ENCODE measurements at places on chromosomes 11 and 22.

- no peak for DNase-seq
Observed at GRCh38 chr11:9527481-9528135, 45.9 kb upstream of the WEE1 start.

DNA sequence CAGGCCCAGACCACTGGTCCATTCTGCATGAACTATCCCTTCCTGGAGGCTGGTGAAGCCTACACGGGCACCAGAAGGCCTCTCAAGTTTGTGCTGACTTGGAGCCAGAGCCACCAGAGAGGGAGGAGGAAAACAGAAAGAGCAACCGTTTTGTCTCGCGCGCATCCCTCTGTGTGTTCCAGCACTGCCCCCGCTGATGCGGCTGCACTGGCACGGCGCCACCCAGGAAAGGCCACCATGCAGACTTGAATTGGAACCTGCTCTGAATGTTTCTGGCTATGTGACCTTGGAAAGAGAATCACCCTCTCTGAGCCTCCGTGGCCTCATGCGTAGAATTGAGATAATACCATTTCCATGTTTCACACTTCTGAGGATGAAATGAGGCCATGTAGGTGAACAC is 7.4 kb upstream of the ACRV1 start:
- DNase-seq, result no peak

DNA sequence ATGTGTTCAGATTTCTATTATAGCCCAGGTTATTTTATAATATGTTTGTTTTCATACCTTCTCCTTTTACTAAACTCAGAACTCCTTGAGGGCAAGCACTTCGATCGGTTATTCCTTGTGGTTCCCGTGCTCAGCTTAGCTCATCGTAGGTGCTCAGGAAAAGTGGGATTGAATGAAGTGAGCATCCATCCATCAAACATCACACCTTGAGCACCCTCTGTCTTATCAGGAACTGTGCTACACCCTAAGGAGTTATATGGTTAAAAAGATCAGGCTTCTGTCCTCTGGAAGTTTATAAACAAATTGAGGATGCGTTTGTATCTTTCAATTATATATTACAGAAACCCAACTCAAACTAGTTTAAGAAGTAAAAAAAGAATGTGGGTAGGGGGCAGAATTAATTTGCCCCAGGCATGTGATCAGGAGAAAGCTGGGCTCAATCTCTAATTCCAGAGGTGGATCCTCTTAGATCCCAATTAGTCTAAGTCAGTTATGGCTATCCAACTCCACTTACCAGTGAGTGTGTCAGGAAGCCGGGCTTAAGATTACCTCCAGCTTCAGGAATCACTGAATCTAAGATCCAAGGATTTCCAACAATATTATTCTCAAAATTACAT is 59.9 kb upstream of the RRAS2 start:
- no peak for DNase-seq

GRCh38 chr11:72780296-72781062 is 13.4 kb downstream of the STARD10 start:
- no peak for DNase-seq

DNA sequence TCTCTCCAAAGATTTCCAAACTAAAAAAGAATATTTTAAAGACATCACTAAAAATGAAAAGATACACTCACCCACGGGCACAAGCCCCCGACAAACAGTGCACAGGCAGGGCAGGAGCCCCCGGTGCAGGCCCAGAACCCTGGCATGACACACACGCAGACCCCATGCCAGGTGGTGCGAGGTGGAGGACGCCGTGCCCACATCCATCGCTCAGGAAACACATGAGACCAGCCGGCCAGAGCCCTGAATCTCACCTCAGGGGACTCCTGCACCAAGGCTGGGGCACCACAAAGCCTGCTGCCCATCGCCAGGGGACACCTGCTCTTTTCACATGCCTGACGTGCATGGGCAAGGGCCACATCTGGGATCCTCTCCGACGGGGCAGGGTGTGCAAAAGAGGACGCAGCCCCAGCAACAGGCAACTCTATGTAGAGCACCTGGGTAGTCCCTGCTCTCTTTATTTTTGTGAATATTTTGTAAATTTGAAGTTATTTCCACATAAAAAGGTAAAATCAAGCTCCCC is 13.4 kb downstream of the BRD1 start:
- DNase-seq, result no peak

- DNase-seq, result no peak
Observed at GRCh38 chr22:28006271-28006670, 87.2 kb upstream of the PITPNB start.

- DNase-seq, result no peak
Observed at GRCh38 chr11:64759722-64760719, at the start of gene PYGM. TSS of gene PYGM (minus strand) at chr11:64759974. CDS start at chr11:64759898, 76 bp downstream.

DNA sequence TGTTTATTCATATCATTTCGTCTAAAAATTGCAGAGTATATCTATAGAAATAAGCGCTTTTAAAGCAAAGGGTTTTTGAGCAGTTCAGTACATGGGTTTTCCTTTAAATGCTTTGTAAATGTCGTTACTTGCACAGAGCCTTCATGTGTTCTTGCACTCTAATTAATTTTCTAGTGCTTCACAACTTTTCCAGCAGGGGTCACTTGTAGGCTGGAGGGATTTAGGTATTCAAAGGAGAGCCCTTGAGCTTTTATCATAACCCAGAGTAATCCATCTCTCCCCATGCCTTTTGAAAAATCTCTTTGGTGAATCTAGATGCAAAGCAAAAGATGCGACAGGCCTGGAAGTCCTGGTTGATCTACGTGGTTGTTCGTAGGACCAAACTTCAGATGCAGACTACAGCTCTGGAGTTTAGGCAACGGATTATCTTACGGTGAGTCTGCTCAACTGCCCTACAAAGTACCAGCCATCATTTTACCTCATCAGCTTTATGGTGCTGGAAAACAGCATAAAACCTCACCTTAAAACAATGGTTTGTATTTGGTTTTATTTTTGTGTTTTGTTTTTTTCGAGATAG is 60.4 kb downstream of the SFI1 start:
- DNase-seq, result no peak

- DNase-seq, result no peak
Observed at GRCh38 chr11:36848660-36849059, 250.6 kb upstream of the RAG2 start.

DNA sequence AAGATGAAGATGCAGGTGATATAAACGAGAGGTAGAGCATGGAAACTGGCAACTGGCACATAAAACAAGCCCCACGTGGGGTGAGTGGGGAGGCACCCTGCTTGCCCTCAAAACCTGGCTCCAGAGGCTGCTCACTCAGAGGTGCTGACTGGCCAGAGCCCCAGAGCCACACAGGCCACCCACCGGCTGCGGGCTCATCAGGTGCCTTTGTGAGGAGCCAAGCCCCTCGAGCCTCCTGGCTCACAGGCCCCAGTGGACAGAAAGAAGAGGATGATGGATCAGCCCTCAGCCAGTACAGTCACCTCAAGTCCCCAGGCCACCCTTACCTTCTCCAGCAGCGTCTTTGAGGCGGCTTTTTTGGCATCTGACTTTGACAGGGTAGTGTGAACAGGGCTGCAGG is 6.2 kb downstream of the CHID1 start:
- DNase-seq, result no peak

DNA sequence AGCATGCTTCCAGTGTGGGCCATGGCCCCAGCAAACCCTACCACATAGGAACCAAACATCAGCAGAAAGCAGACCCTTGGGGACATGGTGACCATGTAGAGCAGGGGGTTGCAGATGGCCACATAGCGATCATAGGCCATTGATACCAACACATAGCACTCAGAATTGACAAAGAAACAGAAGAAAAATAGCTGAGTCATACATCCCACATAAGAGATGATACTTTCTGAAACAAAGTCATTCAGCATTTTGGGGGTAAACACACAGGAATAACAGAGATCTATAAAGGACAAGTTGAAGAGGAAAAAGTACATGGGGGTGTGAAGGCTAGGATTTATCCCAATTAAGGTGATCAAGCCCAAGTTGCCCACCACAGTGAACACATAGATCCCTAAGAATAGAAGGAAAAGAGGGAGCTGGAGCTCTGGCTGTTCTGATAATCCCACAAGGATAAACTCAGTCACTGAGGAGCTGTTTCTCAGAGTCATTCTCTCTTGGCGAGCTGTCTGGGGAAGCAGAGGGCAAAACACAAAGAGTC is at the start of gene OR8B4:
OR8B4 (minus strand) TSS at position 488 of the 538 bp plus-strand sequence; CDS start at position 488, 0 bp downstream.
- DNase-seq, result no peak

DNA sequence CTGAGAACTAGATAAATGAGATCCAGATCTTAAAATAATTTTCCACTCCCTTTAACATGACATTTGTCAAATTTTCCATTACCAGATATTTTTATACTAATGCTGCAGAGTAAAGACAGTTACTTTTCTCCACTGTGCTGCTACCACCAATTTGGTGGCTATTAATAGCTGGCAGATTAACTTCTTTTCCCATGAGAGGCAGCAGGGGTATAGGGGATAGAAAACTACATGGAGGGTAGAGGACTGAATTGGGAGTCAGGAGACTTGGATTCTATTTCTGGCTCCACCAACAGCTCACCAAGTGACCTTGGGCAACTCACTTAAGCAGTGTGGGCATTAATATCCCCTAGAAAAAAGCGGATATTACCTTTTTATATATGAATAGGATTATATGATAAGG is 69.2 kb downstream of the KIF18A start:
- no peak for DNase-seq

DNA sequence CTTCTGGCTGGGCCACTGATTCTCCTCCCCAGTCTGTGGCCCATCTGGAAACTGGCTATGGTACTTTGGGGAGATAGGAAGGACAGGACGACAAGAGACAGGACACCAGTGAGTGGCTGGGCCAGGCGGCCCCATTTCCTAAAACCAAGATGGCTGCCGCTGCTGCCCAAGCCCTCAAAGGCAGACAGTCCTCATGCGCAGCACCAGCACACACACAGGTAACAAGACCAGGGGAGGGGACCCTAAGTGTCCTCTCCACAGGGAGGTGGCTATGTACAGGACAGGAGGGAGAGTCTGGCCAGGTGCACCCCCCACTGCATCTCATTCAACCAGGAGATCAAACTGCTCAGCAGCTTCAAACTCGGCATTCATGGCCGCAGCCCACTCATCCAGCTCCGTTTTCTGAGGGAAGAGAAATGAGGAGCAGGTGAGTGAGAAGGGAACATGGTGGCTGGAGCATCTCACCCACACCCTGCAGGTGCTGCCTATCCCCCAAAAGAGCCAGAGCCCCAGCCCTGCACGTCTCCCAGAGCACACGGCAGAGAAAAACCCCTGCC is 5.0 kb downstream of the CDCA5 start:
- no peak for DNase-seq

GRCh38 chr11:6635082-6635932 is 16.1 kb upstream of the TPP1 start:
- no peak for DNase-seq

DNA sequence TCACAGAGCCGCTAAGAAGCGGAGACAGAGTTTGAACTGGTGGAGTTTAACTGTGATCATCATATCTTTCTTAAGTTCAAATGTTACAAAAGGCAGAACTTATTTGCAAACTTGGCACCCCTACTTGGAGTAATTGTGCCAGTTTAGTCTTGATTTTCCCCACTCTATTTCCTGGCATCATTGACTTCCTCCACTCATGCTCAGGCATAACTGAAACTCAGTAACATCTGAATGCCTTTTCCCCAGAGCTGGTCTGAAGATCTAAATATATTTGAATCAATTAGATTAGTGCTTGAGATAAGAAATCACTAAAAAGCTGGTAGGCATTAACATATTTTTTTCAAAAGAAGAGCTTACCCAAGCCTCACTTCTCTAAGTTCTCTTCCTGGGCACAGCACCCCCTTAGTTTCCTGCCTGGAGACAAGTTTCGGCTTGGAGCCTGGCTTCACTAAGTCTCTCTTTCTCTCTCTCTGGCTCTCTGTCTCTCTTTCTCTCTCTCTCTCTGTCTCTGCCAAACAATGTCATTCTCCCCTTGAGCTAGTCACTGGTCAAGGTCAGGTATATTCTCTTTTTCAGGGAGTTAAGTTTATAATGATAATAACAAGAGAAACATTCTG is 190.8 kb downstream of the LUZP2 start:
- no peak for DNase-seq

GRCh38 chr22:17774206-17774925 is at the start of gene BID:
TSS of gene BID (minus strand) at chr22:17774469. CDS start at chr22:17750116, 24,353 bp downstream.
- no peak for DNase-seq

GRCh38 chr11:46697303-46697702 is 3.1 kb downstream of the ARHGAP1 start:
- no peak for DNase-seq

DNA sequence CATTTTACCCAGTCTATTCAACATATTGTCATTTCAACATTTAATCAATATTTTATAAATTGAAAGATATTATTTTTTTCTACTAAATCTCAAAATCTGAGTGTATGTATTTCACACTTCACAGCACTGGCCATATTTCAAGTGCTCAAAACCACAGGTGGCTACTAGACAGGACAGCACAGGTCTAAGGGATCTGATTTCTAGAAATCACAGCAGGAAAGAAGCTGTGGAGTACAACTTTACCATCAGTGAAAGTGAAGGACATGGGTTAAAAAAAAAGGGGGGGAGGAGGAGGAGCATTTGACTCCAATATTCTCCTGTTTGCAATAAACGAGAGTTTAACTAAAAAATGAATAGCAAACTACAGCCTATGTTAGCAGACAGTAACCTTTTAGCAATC is 4.5 kb downstream of the PRDM10 start:
- no peak for DNase-seq

- DNase-seq, result no peak
Observed at GRCh38 chr11:118301600-118302195, 2.8 kb upstream of the CD3E start.

GRCh38 chr22:27422442-27422841 is 379.1 kb downstream of the MN1 start:
- no peak for DNase-seq

DNA sequence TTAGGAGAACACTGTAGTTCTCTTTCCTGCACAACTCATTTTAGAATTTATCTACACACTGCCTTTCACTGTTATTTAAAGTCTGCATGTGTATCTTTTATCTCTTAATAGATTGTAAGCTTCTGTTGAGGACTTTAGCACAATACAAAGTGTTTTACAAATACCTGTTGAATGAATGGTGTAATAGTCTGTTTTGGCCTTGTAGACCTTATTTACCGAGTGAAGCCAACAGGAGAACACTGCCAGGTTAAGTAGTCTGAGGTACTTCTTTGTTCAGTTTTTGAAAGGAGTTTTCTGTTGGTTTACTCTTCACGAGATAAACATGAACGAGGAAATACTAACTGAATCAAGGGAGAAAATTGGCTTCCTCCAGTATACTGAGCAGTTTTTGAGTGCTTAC is 31.0 kb downstream of the SIK2 start:
- no peak for DNase-seq

DNA sequence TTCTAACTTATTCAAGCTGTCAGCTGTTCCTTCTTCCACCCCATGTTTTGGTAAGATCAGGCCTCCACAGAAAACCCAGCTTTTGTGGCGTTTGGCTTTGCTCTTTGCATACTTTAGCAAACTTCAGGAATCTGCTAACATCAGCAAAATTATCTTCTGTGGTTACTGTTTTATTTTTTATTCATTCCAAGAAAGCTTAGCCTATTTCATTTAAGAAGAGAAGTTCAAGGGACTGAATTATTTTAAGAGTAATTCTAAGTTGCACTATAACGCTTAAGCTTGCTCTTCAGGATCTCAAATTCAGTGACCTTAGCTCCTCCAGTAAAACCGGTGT is 1.1 kb downstream of the JHY start:
- DNase-seq, result no peak
